ENCODE measurements at places on chromosomes 4 and X.
A peak's percentile ranks its signal among the peaks of the same experiment; 100 is the strongest.

GRCh38 chr4:11669156-11669555 is 240.5 kb upstream of the HS3ST1 start:
- no peak for DNase-seq

DNA sequence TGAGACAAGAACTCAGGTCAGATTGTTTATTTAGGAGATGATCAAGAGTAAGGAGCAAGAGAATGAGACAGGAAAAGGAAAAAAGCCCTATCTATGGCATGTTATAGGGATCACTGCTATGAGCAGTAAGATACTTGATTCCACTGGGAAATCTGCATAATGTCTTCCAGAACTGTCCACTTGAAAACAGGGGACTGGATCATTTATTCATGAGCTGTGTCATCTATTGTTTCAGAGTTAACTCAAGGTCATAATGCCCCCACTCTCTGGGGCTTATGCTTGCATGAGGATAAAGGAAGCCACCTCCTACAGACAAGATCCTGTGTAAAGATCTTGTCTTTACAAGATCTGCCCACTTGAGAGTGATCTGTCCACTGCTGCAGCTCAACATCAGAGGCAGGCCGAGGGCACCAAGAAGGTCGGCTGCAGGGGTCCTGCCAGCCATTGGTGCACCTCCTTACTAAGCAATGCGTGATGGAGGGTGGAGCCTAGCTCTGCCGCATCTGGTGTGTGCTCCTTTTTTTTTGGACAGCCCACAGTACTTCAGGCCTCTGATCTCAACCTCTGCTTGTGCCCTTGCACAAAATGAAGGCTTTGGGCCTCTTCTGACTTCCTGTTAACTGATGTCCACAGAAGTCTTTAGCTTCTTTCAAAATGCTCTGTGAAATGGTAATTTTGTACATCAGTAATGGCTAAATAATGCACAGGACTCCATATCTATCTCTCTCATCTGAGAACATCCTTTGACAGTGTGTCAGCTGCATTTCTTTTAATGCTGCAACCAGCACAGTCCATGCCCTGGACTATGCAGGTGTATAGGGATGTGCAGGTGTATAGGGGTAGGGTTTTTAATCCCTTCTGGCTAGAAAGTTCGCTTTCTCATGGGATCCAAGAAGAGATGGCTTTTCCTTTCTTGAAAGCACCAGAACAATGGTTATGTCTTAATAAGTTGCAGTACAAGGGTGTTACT is 95.9 kb upstream of the TRPC3 start:
- no peak for DNase-seq

DNA sequence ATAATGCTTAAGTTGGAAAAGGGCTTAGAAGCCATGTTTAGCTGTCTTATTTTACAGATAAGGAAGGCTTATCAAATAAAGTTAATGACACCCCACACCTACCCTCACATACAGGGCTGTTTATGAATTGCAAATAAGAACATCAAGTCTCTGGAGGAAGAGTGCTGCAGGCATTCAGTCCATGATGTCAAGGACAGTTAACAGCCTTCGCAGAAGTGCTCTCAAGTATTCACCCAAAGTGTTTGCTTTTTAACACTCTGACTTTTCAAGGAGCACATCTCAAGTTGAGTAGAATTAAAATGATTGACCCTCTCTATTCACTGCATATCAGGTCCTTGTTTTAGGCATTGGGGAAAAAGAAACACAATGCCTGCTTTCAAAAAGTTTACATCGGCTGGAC is 328.7 kb downstream of the LDB2 start:
- no peak for DNase-seq

DNA sequence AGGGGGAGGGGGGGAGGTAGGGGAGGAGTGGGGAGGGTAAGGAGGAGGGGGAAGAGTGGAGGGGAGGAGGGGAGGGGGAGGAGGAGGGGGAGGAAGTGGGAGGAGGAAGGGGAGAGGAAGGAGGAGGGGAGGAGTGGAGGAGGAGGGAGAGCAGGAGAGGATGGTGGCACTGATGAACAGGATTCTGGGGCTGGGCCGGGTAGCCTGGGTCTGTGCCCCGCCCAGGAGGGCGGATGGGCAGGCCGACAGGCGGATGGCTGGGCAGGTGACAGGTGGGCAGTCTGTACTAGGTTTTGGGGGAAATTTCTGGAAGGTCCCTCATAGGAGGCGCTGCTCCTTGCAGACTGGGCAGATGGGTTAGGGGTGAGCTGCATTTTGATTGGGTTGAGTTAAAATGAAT is 66.0 kb upstream of the ADRA2C start:
- no peak for DNase-seq

DNA sequence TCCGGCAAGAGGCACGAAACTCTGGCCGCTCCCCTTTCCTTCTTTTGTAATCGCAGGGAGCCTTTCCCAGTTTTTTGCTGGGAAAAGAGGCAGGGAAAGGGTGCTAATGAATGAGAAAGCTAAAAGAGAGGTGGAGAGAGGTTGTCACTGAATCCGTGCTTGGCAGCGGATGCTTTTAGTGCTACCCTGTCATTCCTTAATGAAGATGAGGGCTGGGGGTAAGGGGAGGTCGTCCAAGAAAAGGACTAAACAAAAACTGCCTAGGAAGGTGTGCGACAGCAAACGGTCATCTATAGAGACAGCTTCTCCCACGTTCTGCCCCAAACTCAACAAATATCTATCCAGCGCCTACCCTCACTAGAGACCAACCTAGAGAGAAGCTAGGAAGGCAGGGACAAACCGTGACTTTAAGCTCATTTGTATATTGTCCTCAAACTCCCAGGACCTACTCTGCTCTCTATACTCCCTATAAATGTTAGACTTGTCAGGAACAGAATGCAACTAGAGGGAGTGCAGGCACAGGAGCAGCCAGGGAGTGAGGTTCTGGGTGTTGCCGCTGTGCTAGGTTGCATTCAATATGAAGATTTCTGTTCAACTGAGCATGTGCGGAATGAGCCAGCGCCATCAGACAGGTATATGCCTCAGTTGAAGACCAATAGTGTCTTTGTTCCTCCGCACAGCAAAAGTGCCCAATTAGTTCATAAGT is 777 bp upstream of the CASK start:
- peak; percentile 19 for DNase-seq

GRCh38 chr4:152784490-152785350 is 5.0 kb downstream of the ARFIP1 start:
- peak; percentile 46 for DNase-seq
